ENCODE measurements at places on chromosomes 2 and 18. TPM values are rescaled to one million over a fixed set of nuclear protein-coding genes. Genes with fewer than 3 reads are reported as not detected.

GRCh38 chr18:48605408-48605845 lies 66.6 kb downstream of the CTIF start:
- no peak for DNase-seq

GRCh38 chr2:158004126-158004764 lies 97.4 kb upstream of the UPP2 start:
- DNase-seq, result no peak

DNA sequence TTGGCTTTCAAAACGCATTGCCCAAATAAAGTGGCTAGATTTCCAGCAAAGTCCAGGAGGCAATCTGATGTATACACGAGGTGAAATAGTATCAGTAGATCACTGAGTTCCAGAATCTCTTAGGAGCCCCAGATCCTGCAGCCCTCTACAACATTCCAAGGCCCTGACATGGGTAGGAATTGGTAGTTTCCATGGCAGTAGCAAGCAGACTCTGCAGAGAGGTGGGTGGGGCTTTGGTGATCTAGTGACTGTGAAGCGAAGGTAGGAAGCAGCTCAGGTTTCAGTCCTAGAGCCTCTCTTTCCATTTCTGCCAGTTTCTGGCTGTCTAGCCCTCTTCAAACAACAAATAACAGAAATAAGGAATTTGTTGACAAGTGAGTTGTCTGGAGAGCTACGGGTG lies 13.8 kb upstream of the SGPP2 start:
- DNase-seq, result no peak

Gene GAL3ST2
- total RNA-seq, result 0.33 TPM

DNA sequence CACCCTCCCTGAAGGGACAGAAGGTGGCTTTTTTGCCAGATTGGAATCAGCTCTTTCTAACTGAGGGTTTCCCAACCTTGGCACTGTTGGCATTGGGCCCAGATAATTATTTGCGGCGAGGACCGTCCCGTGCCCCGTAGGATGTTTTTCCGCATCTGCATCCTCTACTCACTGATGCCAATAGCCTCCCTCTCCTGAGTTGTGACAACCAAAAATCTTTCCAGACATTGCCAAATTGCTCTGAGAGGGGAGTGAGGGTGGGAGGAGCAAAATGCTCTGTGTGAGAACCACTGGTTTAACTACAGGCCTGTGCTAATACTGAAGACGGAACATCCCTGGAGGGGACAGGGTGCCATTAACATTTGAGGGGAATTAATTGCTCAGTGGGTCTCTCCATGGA lies 33.6 kb upstream of the GLI2 start:
- no peak for DNase-seq

Gene CPLX4
- not detected for total RNA-seq

DNA sequence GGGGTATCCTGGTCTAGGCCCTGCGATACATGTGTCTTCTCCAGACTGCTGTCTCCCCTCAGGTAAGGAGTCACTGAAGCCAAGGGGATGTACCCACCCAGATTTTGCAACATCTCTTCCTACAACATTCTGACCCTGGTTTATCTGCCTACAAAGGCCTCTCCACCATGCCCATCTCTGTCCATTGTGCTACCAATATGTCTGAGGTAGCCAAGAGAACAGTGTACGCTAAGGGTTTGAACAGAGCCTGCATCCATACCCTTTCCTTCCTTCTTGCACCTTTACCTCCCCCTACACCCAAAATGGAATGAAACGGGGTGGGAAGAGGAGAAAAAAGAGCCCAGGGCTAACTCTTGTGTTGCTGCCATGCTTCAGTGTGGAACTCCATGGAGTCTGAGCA lies 11.9 kb downstream of the ZC3H15 start:
- no peak for DNase-seq

GRCh38 chr2:100675855-100676254 lies 113.1 kb downstream of the PDCL3 start:
- no peak for DNase-seq

Gene ONECUT2
- total RNA-seq, result 5.4 TPM

GRCh38 chr2:70664525-70664924 lies 103.5 kb downstream of the ADD2 start:
- DNase-seq, result no peak

DNA sequence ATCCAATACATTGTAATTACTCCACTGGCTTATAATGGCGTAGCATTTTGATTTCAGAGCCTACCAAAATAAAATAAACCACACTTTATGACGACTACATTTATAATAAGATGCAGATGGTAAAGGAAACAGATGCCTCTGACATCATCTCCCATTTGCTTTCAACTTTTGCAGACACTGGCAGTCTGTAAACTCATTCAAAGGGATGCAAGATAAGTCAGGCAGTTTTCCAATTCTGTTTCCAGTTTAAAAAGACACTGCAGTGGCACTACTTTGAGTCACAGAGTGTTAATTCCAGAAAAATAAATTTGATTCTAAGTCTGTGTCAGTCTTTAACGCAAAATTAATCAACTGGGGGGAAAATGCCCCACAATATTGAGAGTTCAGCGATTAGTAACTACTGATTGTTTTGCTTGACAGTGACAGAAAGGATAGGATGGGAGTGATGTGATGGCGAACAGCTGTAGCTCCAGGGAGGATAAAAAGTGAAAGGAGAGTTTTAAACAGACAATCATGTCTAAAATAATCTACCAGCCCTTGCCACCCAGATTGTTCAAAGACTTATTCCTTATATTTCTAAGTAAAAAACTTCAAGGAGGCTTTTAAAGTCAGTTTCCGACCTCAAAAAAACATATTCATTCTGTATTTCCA lies 6.7 kb downstream of the DSEL start:
- DNase-seq, result no peak

- no peak for DNase-seq
Observed at GRCh38 chr2:30234180-30234971, 3.0 kb downstream of the LBH start.

DNA sequence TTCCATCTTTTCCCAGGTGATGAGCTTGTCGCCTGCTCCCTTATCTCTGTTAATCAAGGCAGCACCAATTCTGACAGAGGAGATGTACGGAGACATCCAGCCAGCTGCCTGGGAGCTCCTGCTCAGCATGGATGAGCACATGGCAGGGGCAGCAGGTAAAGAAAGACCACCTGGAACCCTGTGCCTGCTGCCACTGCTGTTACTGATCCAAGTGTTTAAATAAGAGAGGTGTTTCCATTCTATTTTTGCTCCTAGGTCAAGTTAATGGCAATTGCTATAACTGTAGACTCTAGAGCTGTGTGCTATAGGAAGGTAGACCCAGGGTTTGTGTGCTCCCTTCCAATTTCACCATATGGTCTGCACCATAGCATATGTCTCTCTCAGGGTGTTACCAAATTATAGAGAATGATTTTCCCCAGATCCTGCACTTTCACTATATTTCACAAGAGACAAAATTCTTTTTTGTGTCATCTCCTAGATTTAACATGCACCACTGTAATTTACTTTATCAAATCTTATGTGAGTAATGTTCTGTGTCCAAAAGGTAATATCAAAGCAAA lies 88.6 kb upstream of the RPE start:
- DNase-seq, result no peak

Gene REG3G
- not detected for total RNA-seq

Gene EFR3B
- 0.33 TPM for total RNA-seq

DNA sequence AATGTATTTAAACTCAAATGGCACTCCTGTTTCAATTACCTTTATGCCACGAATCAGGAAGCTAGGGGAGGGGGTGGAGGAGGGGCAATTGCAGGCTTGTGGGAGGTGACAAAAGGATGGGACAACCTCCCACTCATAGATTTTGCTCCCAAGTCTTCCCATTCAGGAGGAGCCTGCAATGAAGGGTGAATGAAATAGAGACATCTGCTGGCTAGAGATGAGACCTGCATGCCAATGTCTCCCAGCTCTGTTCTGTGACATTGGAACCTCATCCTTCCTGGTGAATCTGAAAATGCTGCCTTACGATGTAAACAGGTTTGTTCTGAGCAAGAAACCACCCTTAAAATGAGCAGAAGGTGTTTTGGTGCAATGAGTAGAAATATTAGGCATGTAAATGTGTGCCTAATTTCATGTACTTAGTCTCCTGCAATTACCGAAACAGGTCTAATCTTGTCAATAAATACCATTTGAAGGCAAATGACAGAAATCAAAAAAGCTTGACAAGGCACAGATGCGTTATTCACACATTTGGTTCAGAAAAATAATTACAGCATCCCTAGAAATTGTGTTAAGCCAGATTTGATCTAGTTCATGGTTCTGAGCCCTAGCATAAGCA lies 2.7 kb upstream of the PID1 start:
- DNase-seq, result peak; percentile 47

GRCh38 chr2:230668184-230668938 lies 44.3 kb upstream of the CAB39 start:
- no peak for DNase-seq

DNA sequence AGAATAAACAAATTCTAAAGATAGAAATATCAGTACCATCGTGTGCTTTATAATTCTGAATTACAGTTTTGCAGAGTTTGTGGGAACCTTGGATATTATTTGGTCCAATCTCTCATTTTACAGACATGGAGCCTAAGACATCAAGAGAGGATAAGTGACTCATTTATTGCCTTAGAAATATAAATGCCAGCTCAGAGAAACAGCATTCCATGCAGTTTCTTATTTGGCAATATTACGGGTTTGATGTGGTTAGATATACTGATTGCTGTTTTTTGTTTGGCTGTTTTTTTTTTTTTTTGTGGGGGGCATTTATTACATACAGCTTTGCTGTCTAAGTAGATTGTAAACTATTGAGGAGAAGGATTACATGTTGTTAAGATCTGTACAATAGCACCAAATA lies 1241.1 kb upstream of the LRRTM1 start:
- DNase-seq, result no peak

- peak; percentile 28 for DNase-seq
Observed at GRCh38 chr2:72109904-72110303, 37.8 kb downstream of the CYP26B1 start.

Gene EPAS1
- total RNA-seq, result 193 TPM

Gene CD207
- not detected for total RNA-seq

DNA sequence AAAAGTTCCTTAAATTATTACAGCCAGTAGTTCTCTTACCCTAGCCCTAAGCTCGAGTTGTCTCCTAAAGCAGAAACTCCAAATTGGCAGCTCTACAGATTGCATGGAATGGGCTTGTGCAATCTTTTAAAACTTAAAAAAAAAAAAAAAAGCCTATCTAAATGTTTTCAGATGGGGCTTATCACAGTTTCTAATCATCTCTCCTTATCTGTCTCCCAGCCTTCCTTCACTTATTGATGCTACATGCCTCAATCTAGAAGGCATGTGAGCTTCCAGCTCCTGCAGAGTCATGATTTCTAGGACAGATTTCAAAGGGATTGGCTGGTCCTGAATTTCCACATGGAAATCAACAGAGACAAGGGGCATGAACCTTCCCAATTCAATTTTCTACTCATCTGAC lies 33.1 kb upstream of the PELI1 start:
- DNase-seq, result no peak

Gene HYCC2
- total RNA-seq, result 15.4 TPM

DNA sequence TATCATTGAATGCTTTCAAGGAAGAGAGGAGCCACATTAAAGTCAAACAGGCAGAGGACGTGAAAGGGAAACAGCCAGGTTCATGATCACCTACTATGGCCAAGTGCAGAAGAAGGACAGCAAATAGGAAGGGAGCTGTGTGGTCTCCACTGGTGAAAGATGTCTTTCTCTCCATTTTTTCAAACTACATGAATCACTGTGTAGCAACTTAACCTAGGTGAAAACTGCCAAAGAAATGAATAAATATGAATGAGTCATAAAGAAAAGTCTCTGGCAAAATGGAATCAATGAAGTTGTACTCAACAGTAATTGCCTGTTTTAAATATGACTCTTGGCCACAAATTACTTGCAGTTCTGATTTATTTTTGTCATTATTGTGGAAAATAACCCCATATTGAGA lies 452.6 kb upstream of the PKDCC start:
- no peak for DNase-seq

Gene CTLA4
- total RNA-seq, result 0.17 TPM

DNA sequence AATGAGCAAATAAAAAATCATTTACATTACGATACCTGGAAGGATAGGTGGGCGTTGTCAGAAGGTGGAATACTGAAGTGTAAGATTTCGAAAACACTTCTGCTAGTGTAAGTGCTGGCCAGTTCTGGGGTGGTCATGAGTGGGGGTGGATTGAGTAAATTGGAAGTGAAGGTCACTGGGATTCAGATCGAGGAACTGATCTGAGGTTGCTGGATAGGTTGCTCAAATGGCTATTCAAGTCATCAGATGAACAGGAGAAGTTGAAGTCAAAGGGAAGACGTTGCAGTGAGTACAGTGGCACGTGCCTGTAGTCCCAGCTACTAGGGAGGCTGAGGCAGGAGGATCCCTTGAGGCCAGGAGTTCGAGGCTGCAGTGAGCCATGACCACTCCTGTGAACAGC lies 95.7 kb downstream of the MALT1 start:
- no peak for DNase-seq

DNA sequence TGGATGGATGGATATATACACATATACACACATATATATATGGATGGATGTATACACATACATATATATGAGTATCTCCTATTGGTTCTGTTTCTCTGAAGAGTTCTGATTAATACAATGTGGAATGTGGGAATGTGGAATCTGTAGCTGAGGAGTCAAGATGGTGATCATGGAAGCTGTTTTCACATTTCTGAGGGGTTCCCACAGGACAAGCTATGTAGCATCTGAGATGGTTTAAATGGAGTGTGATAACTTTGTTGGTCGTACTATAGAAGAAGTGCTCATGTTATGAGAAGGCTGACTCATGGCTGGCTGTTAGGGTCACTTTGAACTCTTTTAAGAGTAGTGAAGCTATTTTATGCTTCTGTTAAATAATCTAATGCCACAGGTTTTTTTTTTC lies 279.7 kb downstream of the MEIS1 start:
- DNase-seq, result no peak

DNA sequence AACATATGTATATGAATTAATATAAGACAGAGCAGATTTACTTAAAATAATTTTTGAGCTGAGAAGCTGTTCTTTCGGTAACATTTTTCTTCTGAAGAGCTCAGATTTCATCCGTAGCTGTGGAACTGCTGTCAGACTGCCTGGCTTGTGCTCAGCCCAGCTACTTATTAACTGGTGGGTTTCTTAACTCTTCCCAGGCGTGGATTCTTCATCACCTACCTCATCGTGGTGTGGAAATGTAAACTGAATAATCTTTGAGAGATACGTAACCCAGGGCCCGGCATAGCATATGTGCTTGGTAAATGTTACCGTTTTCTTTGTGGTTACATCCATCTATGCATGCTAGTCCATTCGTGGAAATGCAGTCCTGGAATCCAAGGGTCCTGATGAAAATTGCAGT lies 145.0 kb downstream of the MCFD2 start:
- no peak for DNase-seq

DNA sequence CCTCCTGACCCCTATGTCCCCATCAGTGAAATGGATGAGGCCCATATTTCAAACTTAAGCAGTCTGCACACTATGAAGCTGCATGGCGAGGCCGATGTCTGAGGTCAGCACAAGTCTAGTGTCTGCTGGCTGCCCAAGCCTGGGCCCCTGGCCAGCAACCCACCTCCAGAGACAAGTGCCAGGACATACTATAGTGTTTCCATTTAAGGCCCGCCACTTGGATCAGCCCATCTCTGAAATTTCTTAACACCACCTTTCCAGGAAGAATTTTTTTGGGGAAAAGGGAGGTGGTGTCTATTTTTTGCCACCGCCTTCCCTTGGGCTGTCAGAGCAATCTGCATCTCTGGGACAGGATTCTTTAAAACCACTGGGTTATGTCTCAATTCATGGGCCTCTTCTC lies 1.8 kb downstream of the ACVR1 start:
- no peak for DNase-seq

- no peak for DNase-seq
Observed at GRCh38 chr2:150690870-150691269, 203.4 kb upstream of the RND3 start.

Gene SLC38A11
- total RNA-seq, result 2.9 TPM

Gene ABHD1
- 0.09 TPM for total RNA-seq

Data from liver (tissue), 10 donors.